Astrocyte (in vitro differentiated cells and primary cell): ENCODE measurements at places on chromosomes 4 and X.

- no peak for DNase-seq
Observed at GRCh38 chr4:169984173-169984572, 42.0 kb downstream of the MFAP3L start.

DNA sequence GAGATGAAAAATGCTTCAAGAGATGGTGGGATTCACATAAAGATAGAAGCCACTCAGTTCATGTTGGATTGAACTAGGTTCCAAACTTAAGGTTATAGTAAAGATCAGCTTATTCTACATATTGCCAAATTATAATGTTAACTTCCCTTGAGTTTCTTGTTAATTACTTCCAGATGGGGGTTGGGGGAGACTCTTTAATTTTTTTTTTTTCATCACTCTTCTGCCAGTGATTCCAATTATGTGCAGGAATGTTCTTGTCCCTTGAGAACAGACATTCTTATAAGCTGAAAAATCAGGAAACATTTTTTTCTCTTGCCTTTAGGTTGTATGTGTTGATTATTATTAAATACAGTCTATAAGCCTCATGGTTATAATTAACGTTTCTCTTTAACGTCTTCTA, 30.0 kb downstream of the MND1 start:
- no peak for DNase-seq

GRCh38 chr4:109079201-109079600, 223.3 kb downstream of the COL25A1 start:
- DNase-seq: no peak

- peak; percentile 3 for DNase-seq
Observed at GRCh38 chrX:83535417-83536196, 27.5 kb downstream of the POU3F4 start.

- DNase-seq: peak; percentile 91
Observed at GRCh38 chrX:21798677-21799219, 40.7 kb upstream of the MBTPS2 start.

DNA sequence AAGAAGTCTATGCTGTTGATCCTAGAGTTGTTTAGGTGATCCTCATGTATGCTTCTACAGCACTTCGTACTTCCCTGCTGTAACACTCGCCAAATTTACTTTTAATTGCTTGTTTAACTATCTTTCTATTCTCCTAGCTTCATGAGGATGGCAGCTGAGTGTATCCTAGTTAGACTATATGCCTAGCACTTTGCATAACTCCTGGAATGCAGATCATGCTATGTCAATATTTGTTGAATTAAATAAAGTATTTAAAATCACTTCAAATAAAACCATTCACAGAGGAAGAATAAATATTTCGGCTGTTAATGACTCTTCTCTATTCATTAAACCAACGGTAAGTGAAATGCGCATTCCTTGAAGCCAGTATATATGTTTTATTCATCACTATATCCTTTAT, 55.1 kb downstream of the F9 start:
- no peak for DNase-seq

DNA sequence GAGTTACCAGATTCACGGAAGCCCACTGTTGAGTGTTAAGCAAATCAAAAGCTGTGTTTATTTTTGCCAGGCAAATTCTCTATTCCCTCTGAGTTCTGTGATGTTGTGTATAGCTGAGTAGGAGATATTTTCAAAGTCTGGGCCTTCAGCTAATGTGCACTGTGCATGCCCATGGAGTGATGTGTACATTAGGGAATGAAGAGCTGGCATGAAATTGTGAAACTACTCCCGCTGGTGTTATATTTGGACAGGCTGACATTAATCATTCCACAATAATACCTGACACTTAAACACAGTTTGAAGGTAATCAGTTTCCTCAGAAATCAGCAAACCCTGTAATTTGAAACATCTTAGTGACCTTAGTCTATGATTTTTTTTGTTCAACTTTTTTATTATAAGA, 88.1 kb upstream of the MBNL3 start:
- no peak for DNase-seq

DNA sequence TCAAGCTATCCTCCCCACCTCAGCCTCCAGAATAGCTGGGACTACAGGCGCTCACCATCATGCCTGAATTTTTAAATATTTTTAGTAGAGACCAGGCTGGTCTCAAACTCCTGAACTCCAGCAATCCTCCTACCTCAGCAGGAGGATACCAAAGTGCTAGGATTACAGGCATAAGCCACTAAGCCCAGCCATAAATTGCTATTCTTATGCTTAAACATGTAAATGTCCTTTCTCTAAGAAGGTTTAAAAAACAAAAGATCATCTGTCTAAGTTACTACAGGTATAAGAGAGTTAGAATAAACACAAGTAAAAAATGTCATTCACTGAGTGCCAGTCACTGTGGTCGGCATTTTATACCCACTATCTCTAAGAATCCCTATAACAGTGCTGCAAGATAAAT, 28.3 kb downstream of the PRMT9 start:
- DNase-seq: no peak

DNA sequence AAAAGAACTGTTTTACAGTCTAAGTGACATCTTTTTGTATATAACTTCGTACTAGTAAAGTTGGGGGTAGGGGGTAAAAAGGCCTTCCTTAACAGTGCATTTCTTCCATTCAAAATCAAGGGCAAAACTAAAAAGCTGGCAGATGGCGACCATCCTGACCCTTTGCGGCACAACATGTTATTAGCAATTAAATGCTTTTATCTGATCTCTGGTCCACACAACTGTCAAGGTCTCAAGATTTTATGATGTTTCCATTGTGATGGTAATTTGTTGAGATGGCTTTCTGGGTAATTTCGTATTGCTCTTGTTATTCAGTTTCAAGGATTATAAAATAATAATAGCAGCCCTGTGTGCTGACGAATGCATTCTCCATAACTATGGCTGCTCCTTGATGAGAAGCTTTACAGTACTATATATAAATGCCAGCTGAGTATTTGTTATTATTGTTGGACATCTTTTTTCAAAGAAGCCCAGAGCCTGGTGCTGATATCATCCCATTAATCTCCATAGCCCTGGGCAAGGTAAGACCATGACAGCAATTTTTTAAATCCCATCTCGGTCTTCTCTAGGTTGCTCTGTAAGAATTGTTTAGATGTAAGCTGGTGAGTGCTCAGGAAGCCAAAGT, 89.5 kb downstream of the CBR4 start:
- DNase-seq: no peak

- no peak for DNase-seq
Observed at GRCh38 chr4:100796332-100796731, 278.5 kb upstream of the EMCN start.

GRCh38 chr4:7717946-7718490, 221.6 kb downstream of the AFAP1 start:
- no peak for DNase-seq

GRCh38 chr4:37978248-37978924, 18.2 kb downstream of the PTTG2 start:
- no peak for DNase-seq

- no peak for DNase-seq
Observed at GRCh38 chr4:143514901-143515300, 1.4 kb downstream of the SMARCA5 start.

- peak; percentile 61 for DNase-seq
Observed at GRCh38 chrX:43940816-43941474, 32.2 kb downstream of the NDP start.

DNA sequence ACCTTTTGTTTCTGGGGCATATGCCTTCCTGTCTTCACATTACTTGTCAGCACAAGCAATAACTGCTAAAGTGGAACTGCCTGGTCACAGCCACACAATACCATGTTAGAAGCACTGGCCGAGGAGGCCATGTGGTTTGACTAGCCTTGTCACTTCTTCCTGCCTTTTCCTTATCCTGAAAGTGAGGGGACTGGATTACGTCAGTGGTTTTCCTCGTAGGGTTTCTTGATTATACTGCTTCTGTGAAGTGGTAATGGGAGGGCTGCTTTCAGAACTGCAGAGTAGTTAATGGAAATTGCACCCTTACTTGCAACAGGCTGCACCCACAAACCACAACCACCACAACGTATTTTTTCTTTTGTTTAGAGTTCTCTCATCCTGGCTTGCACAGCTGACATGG, 26.6 kb downstream of the ZRSR2 start:
- DNase-seq: peak; percentile 30

- DNase-seq: no peak
Observed at GRCh38 chr4:19293080-19293479, 958.6 kb upstream of the SLIT2 start.

DNA sequence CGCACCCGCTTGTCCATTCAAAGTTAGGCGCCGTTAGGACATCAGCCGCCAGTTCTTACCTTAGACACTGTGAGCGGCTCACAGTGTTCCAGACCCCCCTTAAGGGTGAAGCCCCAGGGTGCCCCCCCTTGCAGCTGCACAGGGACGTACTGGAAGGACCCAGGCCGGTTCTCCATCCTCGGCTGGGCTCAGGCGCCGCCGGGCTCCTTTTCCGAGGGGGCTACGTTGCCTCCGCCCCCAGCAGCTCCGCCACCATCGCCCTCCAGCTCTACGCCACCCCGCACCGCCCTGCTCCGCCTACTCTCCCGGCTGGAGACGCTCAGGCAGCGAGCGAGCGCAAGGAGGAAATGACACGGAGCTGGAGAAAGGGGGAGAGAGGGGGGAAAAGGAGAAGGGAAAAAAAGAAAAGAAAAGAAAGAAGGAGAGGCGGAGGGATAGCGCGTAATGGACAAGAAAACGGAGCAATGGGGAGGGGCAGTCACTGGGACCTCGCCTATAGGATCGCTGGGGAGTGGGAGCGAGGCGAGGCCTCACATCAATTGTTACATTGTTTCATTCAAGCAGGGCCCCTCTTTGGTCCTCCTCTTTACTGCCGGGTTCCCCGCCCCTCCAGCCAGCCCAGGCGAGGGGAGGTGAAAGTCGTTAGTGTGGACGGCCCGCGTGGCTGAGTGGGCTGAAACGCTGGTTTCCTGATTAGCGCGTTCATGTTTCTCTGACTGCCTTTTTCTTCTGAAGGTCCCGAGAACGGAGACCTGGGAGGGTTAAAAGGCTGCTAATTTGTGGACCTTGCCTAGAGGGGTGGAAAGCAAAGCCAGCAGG, at the start of gene SHROOM4:
TSS of gene SHROOM4 (minus strand) at position 352 of the 819 bp plus-strand sequence. CDS start at position 176, 176 bp downstream.
- peak; percentile 69 for DNase-seq

DNA sequence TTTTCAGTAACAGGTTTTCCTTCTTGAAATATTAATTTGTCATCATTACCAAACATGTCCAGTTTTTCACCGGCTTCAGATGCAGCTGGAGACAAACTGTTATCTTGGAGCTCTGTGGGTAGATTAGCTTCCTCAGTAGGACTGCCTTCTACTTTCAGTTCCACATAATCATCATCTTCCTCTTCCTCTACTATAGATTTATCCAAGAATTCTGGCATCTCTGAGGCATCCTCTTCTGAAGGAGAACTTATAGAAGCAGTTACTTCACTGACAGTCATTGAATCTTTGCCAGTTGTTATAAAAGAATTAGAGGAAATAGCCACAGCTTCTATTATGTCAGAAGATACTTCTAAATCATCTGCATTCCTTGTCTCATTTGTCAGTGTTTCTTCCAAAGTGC, 162.9 kb downstream of the LRBA start:
- no peak for DNase-seq

DNA sequence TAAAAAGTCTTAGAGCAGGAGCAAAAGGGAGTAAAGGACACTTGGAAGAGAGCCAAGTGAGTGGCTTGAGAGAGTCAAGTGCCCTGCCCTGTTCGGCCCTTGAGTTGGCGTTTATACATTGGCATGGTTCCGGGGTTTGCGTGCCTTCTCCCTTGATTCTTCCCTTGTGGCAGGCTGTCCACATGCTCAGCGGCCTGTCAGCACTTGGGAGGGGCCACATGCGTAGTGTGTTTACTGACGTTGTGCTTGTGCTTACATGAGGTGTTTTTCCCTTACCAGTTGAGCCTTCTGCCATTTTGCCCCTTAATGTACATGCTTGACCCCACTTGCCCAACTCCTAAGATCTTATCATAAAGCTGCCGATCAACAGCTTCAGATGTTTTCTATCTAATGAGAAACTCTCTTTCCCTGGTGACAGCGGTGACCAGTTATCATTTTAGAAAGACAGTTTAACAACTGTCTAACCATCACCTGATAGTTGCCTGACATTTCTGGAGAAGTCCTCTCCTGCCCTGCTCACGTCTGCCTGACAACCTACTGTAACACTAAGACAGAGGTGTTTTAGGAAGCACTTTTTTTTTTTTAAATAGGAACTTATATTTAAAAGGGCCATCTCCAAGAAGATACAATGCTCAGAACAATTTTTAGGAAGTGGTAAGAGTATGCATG, 49.5 kb upstream of the GC start:
- DNase-seq: no peak

DNA sequence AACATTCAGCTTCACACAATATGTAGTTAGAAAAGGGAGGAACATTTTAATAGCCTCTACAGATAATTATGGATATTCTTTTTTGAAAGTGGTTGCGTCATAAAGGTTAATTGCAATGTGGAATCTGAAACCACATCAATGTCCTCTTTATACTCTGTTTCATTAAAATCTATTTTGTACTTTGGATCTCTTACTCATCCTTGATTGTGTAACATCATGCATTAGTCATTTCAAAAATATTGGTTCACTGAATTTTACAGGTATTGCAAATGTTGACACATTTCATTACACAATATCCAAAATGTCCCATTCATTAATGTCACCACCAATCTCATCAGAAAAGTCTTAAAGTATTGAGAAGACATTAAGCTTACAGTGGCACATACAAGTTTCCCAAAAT, 62.7 kb upstream of the USP9X start:
- DNase-seq: peak; percentile 39

DNA sequence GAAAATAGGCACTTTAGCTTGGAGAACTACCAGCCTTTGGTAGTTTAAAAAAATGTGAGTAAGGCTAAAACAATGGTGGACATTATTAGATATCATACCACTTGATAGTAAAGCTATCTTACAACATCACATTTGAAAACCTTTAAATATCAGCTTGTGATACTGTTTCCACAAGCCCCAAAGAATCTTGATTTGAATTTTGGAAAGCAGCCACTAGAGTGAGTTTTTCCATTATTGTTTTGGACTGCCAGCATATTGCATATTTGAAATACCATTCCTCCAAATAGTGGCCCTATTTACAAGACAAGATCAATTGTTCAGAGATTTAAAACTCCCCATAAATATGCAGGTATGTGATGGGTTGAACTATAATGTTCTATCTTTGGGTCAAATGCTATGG, 303.0 kb upstream of the PRPS2 start:
- no peak for DNase-seq

DNA sequence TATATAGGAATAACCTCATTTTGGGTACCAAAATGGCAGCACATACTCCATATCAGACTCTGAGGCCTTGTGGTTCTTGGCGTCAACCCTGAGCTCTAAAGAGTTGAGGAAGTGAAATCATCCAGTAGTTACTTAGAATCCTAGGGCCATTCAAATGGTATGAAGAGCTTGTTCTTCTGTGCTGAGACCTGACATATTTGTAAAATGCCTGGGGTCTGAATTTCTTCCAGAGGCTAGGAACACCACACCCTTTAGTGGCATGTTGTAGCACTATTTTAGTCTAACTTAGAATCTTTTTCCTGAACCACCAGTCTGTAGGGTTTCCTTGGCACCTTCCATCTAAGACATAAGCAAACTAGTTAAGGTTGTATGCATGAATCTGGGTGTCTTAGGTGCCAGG, 18.1 kb upstream of the GDPD2 start:
- peak; percentile 5 for DNase-seq

- no peak for DNase-seq
Observed at GRCh38 chr4:143282211-143282707, 54.4 kb upstream of the GAB1 start.

GRCh38 chr4:176592976-176593670, 199.6 kb downstream of the VEGFC start:
- DNase-seq: no peak
